ENCODE measurements at places on chromosomes 12 and 14. TPM values are rescaled to one million over a fixed set of nuclear protein-coding genes. Genes with fewer than 3 reads are reported as not detected.

DNA sequence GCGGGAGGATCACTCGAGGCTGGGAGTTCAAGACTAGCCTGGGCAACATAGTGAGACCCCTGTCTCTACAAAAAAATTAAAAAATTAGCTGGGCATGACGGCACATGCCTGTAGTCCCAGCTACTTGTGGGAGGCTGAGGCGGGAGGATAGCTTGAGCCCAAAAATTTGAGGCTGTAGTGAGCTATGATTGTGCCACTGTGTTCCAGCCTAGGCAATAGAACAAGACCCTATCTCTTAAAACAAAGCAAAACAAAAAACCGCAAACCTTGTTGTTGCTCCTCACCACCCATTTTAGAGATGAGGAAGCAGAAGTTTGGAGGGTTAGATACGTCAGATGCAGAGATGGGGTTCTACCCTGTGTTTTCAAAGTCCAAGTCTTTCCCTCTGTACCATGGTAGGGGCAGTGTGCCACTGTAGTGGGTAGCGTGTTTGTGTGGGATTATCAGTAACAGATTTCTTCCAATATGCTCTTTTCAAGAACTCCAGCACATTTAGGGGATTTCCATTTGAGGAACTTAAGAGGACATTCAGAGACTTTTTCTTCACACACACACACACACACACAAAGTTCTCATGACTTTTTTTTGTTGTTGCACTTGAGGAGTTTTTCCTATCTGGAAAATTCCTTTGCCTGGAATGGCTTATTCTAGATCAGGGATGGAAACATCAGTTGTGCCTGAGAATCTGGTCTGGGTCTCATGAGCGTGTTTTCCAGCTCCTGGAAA lies 186.5 kb downstream of the CHST11 start:
- H3K27me3 ChIP-seq = no peaks in the 10 kb centered on the region
- H3K36me3 ChIP-seq = no peaks in the 10 kb centered on the region
- no peak for DNase-seq
- no peaks in the 10 kb centered on the region for H3K4me1 ChIP-seq
- H3K4me3 ChIP-seq = no peak overlapping the region

- no peak overlapping the region for H3K4me3 ChIP-seq
- no peaks in the 10 kb centered on the region for H3K4me1 ChIP-seq
- H3K27me3 ChIP-seq = no peaks in the 10 kb centered on the region
- no peak for DNase-seq
- H3K36me3 ChIP-seq = no peaks in the 10 kb centered on the region
These were observed 73.9 kb downstream of the GLRX5 start for GRCh38 chr14:95608637-95609235.

- no peaks in the 10 kb centered on the region for H3K27me3 ChIP-seq
- no peak overlapping the region for H3K27ac ChIP-seq
- H3K36me3 ChIP-seq = no peaks in the 10 kb centered on the region
- DNase-seq = no peak
- no peak overlapping the region for H3K4me3 ChIP-seq
These were observed 602.9 kb upstream of the ATP2B1 start for GRCh38 chr12:90311561-90311960.

- no peak overlapping the region for H3K27ac ChIP-seq
- H3K4me1 ChIP-seq = no peaks in the 10 kb centered on the region
- DNase-seq = no peak
These were observed 330.5 kb downstream of the BCL11B start for GRCh38 chr14:98941481-98941880.

Gene SYT1
- polyA plus RNA-seq = 0.90 TPM

Gene TBC1D30
- 0.24 TPM for polyA plus RNA-seq

All from fibroblast of lung (primary cell).